Esophagus muscularis mucosa (tissue), 4 donors: ENCODE measurements at places on chromosomes 7 and 10.

- peak; percentile 70 for DNase-seq
Observed at GRCh38 chr7:155962191-155962967, 150.1 kb upstream of the SHH start.

- no peak for DNase-seq
Observed at GRCh38 chr7:155486783-155487508, 29.0 kb downstream of the EN2 start.

DNA sequence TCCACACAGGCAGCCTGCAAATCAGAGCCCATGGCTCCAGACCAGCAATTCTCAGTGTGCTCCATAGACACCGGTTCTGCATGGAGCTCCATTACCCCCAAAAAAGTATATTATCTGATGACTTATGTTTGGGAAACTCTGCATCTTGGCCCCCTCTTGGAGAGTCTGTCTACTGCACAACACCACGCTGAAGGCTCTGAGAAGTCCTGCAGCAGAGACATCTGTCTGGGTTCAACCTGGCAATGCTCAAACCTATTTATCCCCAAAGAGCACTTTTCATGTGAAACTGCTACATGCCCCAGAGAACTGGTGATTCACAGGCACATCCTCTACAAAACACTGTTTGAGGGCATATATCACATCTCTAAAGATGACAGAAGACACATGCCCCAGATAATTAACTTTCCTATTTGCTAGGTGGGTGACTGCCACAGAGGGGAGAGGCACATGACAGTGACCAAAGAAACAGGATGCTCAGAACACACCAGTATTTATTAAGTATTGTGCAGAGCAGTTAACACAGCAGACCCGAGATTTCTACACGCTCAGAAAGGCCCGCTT, 83.8 kb downstream of the DLG5 start:
- DNase-seq: no peak

DNA sequence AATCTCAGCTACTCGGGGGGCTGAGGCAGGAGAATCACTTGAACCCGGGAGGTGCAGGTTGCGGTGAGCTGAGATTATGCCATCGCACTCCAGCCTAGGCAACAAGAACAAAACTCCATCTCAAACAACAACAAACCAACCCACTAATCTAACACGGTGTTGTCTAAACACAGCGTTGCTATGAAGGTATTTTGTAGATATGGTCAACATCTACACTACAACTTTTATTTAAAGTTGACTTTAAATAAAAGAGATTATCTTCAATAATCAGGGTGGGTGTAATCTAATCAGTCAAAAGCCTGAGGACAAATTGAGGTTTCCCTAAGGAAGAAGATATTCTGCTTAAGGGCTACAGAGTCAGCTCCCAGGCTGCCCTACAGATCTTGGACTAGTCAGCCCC, 24.2 kb downstream of the BAIAP2L1 start:
- no peak for DNase-seq

DNA sequence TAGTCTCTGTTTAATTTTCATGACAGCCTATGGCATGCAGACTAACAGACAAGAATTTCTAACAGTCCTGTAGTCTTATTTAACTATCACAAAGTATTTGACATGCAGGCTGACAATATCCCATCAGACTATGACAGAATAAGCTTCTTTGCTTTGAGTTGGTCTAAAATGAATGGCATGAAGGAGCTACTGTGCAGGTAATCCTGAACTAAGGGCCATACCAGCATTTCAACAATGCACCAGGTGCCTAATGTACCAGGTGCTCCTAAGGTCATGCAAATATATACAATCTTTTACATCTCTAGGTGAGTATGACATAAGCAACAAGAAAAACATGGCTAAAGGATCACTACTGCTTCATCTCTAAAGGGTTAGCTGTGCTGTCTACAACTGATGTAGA, 13.6 kb upstream of the MSS51 start:
- no peak for DNase-seq

DNA sequence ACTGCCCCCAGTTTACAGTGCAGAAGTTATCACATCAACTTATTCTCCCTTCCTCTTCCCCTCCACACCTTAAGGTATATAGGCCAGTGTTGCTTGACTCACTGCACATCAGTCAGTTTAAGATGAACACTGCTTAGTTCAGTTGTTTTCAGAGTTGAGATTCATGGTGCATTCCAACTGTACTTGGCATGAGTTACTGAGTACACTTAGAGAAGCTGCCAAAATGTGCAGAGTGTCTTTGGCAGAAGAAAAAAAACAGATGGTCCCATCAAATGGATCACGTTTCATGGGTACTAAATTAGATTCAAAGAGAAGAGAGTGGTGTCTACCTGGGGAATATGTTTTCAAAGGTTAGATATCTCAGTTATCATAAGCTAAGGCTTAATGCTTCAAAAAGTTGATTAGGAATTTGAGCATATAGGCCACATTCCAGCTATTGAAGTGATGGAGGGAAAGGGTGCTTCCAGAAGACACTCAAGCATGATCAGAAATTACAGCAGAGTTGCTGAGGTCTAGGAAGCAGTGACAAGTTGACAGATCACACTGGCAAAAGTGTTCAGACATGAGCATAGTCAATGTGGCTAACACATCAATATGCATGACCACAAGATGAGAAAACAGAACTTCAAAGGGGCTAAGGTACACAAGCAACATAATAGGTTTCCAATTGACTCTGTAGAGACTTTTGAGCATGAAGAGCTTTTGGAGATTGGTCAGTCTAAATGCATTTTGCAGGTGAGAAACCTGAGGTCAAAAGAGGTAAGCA, 579.2 kb upstream of the CELF2 start:
- no peak for DNase-seq

DNA sequence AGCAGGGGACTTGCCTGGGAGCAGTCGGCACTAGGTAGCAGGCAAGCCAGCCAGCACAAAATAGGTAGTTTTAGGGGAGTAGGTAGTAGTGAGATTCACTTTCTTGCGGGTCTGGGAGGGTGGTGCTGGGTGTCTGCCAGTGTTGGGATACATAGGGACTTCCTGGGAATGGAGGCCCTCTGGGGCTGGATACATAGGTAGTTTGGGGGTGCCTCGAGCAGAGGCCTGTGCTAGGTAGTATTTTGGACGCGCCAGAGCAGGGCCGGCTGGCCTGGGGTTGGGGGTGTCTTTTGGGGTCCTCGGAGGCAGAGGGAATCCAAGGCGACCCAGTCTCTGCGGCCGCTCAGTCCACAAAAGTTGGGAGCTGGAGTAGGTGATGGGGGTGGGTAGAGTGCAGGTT, 2.0 kb upstream of the HOXA3 start:
- no peak for DNase-seq

GRCh38 chr7:35465791-35466336, 212.0 kb upstream of the TBX20 start:
- DNase-seq: peak; percentile 68

DNA sequence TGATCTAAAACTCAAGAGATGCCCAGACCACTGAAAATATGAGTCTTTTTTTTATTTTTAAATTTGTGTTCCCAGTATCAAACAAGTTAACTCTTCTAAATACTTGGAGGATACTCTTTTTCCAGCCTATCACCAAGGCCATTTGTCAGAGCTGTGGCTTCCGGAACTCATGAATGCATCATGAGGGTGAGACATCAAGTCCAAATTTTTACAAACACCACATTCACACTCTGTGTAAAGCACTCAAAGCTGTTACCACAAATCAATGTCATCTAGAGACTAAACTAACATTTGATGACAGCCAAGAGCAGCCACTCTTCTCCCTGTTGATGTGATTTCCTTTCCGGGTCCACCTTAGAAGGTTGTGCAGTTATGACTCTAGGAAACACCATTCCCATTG, 43.8 kb upstream of the ARID5B start:
- no peak for DNase-seq

DNA sequence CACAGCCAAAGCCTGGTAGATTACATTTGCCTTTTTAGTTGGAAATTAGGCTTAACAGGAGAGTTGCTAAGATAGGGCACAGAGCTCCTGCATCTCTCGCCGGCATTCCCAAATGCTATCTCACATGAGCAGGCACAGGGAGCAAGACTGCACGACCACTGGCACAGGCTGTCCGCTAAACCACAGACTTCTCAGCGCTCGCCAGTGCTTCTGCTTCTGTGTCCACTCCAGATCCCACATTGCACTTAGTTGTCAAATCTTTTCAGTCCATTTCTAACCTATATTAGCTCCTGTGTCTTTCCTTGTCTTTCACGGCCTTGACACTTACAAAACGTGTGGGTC, 138.9 kb downstream of the EGFR start:
- no peak for DNase-seq

GRCh38 chr7:96663871-96664445, 45.7 kb downstream of the SEM1 start:
- no peak for DNase-seq

- no peak for DNase-seq
Observed at GRCh38 chr7:21507627-21508343, 35.1 kb upstream of the DNAH11 start.

DNA sequence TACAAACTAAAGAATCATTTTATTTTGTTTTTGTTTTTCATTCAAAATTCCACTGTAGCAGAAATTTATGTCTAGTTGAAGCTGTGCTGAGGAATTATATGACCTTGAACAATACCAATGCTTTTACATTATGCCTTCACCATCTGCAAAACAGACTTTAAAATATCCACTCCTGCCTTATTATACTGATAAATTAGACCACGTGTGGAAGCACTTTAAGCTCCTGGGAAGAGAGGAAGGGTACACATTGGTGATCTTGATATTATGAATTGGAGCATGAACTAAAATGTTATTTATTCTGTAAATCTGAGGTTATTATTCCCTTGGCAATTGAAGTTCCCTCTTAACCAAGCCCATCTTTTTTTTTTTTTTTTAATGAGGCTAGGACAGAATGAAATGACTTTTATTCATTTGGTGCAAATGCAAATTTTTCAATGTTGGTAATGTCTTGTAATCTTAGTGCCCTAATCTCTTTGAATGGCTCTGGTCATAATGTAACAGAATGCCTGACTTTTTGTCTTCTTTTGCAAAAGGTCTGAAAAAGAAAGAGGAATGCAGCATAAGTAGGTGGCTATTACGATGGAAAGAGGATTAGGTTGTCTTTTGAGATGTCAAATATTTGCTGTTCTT, 139.9 kb upstream of the COBL start:
- no peak for DNase-seq

DNA sequence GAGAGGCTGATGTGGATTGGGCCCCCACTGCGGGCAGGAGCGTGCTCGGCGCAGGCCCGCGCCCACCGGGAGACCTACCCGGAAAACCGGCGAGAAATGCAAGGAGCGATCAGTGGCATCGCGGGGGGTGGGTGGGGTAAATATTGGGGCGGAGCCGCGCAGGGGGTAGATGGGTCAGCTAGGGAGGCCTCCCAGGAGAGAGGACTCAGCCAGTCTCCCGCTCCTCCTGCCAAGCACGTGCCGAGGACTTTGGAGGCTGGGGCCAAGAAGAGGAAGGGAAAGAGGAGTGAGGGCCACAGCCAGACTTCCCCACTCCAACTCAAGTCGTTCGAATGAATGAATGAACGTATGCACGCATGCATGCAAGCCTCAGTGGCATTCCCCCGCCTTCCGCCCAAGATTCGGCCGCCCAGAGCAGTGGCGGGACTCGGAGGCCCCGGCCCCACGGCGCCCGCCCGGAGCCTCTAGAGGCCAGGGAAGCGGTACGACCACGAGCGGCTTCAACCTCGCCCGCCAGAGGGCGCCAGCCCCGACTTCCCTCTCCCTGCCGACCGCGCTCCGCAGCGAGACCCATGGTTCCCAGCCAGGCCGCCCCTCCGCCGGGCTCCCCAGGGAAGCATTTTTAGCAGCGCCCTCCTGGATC, 3.6 kb downstream of the NPM3 start:
- DNase-seq: no peak

- no peak for DNase-seq
Observed at GRCh38 chr7:157793973-157794745, 457.4 kb downstream of the DNAJB6 start.

GRCh38 chr10:126170776-126171175, 217.5 kb downstream of the ADAM12 start:
- no peak for DNase-seq

DNA sequence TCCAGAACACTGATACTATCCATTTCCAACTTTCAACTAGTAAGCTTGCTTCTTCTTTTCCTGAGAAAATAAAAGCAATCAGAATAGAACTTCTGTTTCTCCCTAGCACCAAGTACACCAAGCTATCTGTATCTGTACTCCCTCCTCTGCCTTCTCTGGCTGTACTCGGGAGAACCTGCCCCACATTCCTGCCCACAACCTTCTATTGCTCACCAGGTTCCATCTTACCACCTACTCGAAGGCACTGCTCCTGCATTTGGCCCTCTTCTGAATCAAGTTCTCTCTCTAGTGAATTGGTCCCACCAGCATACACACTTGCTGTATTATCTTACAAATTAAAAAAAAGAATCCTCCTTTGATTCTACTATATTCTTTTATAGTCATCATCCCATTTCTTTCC, 169.6 kb upstream of the PTN start:
- DNase-seq: no peak

DNA sequence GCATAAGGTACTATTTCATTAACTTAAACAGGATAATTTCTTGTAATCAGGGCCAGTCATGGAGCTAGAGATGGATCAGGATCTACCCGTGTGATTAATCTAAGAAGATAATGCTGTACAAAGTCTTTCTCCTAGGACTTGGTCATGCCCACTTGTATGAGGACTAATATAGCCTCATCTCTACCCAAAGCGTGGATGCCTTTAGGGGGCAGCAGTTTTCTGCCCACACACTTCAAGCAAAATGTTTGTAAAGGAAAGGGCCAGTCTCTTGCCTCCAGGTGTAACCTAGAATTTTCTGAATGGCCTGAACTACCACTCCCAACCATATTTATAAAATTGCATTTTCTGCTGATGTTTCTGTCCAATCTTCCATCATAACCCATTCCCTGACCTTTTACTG, 764.0 kb upstream of the IGFBP3 start:
- no peak for DNase-seq

DNA sequence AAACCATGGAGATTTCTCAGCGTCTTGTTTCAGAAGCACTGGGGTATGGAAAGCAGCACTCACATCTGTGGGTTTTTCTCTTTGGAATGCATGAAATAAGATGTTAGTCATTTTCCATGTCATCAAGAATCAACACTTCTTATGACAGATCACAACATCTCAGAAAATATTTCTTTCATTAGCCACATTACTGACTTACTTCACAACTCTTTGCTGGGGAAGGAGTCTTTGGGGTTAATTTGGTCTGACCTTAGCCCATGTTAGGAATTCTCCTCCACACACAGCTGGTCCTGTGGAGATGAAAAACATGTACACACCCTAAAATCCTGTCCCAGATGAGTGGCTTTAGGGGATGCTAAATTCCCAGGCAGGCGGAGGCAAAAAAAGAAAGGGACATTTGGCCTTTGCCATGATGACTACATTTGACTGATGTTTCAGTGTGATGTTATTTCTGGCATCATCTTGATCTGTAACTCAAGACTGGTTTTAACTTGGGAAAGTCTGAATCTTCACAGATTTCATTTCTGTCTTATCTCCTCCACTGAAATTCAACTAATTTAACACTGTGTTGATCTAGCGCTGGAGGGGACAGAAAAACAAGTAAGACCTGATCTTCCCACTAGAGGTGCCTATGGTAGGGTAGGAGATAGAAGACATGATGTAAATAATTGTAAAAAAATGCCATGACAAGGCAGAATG, 363.2 kb downstream of the PRPF18 start:
- DNase-seq: no peak

- peak; percentile 92 for DNase-seq
Observed at GRCh38 chr10:104035194-104036068, 50.2 kb downstream of the COL17A1 start.

GRCh38 chr7:3194501-3195141, 106.4 kb upstream of the SDK1 start:
- DNase-seq: no peak

- DNase-seq: peak; percentile 87
Observed at GRCh38 chr10:91077549-91078071, 142.9 kb upstream of the PCGF5 start.
